ENCODE measurements at places on chromosomes 16 and 17.
A peak's percentile ranks its signal among the peaks of the same experiment; 100 is the strongest.

DNA sequence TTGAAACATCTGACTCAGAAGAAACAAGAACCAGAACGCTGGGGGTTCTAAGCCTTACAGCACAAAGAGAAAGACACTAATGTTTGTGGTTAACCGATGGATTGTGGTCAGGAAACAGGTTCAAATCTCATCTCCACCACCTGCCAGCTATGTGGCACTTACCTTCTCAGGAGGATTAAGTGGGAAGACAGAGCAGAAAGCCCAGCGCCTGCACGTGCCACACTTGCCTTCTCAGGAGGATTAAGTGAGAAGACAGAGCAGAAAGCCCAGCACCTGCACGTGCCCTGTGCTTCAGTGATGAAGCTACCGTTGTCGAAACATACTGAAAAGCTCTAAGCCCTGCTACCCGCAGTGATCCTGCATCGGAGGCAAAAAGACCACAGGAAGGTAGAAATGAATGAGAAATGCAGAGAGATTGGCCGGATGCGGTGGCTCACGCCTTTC is 90.6 kb downstream of the NXN start:
- DNase-seq, result no peak

DNA sequence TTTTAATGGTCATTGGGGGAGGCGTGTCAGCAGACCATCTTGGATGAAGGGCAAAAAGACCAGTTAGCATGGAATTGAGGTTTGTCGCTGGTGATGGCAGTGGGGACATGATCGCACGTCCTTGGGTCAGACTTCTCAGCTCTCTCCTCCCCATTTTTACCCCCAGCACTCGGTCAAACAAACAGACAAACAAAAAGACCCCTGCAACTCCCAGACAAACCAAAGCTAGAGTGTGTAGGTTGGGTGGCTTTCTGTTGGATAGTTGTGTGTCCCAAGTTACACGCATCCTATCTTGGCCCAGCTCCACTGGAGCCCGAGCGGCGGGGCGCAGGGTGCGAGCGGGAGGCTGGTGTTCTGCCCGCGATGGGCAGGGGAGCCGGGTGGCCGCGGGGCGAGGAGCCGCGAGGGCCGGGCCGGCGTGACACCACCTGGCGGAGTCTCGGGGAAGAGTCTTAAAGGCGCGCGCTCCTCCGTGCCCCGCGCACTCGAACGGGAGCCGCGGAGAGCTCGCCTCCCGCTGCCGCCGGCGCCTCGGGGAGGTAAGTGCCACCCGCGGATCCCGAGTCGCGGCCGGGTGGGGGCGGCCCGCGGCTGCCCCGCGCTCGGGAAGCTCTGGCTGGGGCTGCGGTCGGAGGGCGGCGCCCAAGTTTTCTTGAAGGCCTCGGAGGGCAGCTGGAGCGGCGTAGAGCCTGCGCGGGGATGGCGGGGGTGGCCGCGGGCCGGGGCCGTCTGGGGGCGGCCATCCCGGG is 18.5 kb upstream of the NTN1 start:
- DNase-seq, result no peak

- DNase-seq, result no peak
Observed at GRCh38 chr16:27448532-27449433, 46.8 kb downstream of the IL21R start.

DNA sequence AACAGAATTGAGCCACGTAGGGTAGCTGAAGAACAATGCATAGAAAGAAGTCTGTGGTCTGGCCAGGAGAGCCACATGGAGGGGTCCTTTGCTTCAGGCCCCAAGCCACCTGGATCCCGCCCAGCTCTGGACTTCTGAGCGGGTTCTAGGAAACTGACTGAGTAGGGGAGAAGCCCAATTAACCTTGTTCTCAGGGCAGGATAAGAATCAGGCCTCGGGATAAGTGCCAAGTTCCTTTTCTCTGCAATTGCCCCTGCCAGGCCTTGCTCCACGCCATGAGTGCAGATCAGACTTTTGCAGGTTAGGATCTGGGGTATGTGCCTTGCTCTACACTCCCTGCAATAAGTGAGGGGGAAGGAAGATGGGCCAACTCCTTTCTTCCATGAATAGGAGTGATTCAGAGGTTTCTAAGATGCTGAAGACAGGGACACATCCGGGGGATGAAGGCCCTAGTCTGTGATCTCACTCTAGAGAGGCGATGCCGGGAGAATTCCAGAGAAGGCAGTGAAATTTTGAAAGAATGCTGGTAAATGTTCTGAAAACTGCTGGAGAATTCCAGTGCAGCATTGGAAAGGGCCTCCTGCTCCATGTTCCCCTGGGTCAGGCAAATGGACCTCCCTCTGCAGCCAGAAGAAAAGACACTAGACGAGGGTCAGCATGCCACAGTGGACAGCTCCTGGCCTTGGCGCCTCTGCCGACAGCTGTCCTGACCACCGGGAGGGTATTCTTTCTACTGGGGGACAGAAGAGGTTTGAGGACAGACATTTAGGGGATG is 5.8 kb downstream of the NEUROD2 start:
- no peak for DNase-seq

GRCh38 chr17:77330602-77331081 is 189.9 kb downstream of the SEC14L1 start:
- no peak for DNase-seq

DNA sequence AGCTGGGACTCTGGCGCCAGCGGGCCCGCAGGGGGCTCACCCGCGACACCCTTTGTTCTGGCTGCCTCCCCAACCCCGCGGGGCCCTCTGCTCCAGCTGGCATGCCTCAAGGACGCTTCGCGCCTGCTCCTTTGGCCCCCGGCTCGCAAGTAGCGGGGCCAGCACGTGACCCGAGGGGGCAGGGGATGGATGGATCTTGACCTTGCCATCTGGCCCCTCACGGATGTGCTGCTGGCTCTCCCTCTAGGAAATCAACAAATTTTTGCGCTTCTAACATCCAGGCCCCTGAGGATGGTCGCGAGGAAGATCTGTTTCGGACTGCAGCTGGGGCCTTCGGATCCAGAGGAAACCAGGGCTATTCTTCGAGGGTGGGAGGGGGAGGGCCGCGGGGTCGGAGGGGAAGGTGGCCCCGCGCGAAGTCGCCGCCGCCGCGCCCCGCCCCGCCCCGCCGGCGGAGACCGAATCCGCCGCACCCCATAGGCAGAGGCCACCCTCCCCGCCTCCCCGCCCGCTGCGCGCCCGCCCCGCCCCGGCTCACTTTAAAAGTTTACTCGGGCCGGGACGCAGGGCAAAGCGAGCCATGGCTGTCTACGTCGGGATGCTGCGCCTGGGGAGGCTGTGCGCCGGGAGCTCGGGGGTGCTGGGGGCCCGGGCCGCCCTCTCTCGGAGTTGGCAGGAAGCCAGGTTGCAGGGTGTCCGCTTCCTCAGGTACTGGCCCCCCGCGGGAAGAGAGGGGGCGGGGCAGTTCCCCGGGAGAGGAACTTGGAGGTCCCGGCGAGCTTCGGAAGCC is at the start of gene ACSF2:
Gene ACSF2, plus strand, starts transcription at position 537 of the 790 bp plus-strand sequence. Its CDS starts 44 bp downstream, at position 581.
- DNase-seq, result peak; percentile 68

GRCh38 chr17:66431910-66432309 is 129.5 kb downstream of the PRKCA start:
- no peak for DNase-seq

GRCh38 chr16:65196420-65197075 is 74.7 kb upstream of the CDH11 start:
- no peak for DNase-seq

GRCh38 chr16:2016407-2016922 is 3.1 kb upstream of the NPW start:
- DNase-seq, result no peak

DNA sequence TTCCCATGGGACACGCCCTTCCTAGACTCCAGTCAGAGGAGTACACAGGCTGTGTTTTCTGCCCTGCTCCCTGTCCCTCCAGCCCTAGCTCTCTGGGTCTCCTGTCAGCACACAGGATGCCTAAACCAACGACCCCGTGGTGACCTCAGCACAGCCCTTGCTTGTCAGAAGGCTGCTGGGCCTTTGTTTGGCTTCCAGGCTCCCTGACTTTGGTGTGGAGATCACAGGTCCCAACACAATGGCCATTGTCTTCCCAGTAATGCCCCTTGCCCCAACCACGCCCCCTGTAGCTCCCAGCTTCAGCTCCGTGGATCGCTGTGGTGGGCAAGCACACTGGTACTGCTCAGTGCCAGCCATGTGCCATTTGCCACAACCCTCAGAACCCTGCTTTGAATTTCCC is 15.0 kb downstream of the HNF1B start:
- DNase-seq, result no peak

DNA sequence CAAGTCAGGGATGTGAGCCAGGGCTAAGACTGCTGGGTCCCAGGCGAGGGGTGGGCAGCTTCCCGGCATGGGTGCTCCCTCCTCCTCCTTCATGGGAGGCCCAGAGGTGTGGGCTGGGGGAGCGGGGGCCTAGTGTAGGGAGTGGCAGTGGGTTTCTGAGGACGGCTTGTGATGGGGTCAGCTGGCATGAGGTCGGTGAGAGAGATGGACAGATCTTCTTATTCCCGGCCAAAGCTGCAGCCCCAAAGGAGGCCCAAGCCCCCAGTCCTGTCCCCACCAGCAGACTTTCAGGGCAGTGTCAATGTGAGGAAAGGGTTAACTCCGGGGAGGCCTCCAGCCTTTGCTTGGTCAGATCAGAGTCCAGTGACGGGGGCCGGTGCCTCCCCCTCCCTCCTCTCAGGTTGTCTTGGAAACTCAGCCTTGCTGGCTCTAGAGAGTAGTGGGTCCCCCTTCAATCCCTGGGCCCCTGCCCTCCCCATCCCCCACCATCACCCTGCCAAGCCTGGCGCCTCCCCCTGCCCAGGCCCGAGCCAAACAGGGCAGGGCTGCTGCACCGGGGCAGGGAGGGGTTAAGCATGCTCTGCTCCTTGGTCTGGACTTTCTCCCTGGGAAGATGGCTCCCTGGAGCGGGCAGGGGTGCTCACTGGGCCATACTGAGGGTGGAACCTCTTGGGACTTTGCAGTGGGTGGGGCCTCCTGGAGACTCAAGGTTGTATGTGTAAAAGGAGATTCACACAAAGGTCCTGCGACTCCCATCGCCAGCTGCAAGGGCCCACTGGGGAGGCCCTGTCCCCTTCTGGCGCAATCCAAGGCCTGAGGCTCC is 12.4 kb downstream of the NAT9 start:
- DNase-seq, result no peak

DNA sequence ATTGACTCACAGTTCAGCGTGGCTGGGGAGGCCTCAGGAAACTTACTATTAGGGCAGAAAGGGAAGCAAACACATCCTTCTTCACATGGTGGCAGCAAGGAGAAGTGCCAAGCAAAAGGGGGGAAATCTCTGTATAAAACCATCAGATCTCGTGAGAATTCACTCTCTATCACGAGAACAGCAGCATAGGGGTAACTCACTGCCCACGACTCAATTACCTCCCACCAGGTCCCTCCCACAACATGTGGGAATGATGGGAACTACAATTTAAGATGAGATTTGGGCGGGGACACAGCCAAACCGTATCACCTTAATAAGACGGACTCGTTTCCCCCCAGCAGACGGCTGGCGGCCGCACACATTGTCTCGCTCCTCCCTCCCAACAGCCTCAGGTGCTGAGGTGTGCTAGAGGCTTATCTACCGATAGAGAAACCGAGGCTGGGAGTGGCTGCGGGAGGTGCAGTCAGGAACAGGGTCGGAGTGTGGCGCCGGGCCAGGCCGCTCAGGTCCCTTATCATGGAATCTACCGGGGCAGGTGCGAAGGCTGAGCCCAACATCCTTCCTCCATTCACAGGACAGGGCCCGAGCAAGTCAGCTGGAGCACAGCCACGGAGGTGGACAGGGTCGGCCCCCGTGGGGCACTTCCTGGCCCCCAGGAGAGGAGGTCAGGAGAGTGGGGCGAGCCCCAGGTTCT is 4.9 kb upstream of the ZG16B start:
- DNase-seq, result no peak

Data from CD4-positive, alpha-beta T cell treated with Interleukin-15 for 4 hours (primary cell).